ENCODE measurements at places on chromosomes 16 and 17. TPM values are rescaled to one million over a fixed set of nuclear protein-coding genes. Genes with fewer than 3 reads are reported as not detected.

Gene KRT12
- not detected for polyA plus RNA-seq

Gene KCNH4
- 0.01 TPM for polyA plus RNA-seq

Gene NOG
- 3.6 TPM for polyA plus RNA-seq

Gene RUSF1
- polyA plus RNA-seq = 16.2 TPM

Gene ACOX1
- polyA plus RNA-seq = 28.3 TPM

Gene LLGL2
- polyA plus RNA-seq = 15.4 TPM

Gene FBF1
- polyA plus RNA-seq = 4.8 TPM

Gene DPEP2
- not detected for polyA plus RNA-seq

Gene CLEC3A
- not detected for polyA plus RNA-seq
